ENCODE measurements at places on chromosomes 7 and 10.

DNA sequence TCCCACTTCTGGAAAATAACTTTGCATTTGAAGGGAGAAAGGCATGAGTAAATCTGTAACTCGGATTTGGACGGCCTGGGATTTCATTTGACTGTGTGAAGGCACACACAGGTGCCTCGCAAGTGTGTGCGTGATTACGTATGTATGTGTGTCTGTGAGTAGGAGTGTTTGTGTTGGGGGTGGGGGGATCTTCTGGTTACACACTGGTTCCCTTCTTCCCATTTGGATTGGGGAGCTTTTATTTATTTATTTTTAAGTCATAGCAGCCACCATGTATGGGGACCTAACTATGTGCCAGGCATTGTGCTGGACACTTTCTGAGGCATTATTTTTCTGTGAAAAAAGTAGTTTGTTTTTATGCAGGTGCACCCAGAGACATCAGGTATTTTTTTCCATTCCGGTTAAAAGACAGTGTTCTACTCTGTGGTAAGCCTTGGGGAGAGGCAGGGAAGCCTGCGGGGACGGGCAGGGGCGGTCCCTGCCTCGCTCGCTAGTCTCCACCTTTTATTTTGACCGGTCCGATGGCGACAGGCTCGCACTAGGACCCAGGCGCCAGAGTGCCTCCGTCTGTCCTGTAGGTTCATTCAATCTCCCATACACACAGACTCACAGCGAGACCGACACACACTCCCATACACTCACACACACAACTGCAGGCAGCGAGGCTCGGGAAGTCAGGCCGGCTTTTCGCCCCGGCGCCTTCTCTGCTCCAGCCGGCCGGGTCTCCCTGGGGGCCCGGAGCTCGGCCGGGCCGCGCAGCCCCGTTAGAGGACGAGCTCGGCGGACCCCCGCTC lies at the start of gene MXI1:
TSS of gene MXI1 (plus strand) at position 595 of the 794 bp plus-strand sequence. CDS start 204 bp downstream, outside the sequence.
- DNase-seq: peak; percentile 81

DNA sequence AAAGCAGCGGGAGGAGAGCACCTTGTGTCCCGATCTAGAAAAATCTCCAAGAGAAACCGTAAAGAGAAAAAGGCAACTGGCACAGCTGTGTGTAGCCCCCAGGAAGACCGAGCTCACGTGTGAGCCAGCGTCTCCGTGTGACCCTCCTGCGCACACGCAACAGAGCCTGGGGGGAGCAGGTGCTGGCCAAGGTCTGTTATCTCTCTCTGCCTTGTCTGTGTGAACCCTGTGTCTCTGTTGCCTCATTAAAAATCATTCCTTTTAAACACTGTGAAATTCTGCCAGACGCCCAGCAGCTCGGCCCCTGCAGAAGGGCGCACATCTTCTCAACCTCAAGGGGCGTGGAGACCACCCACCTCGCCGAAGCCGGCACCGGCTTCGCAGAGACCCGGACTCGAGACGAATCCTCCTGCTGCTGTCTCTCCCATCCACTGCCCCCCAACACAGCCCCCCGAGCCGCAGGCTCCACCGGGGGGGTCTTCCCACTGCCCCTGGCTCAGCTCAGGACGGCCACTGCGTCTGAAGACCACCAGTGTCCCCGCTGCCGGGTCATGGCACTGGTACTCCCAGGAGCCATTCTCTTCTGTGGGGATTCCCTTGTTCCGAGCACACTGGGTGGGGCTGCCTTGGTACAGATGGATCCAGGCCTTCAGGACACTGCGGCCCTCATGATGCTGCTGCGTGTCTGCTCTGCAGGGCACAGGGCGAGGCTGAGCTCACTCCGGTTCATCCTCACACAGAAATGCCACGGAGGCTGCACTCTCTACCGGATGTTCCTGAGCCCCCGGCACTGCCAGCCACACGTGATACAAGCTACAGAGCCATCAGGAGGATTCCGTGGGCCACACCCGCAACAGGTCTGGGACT lies 94.3 kb upstream of the DNAAF5 start:
- no peak for DNase-seq

DNA sequence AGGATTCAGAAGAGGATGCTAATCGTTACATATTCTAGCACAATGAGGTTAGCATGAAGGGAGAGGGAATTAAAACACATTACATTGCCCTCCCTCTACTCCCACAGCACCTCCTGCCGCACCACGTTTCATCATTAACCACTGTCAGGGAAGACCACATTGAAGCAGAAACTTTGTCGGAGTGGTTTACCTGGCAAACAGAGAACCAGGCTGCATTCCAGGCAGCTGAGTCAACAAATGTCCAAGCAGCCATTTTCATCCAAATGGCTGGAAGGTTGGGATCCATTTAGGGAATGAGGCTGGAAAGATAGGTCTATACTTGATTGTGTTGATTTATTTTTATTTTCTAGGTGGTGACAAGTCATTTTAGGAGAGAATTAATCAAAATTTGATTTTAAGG lies 273.6 kb downstream of the DYNC1I1 start:
- no peak for DNase-seq

DNA sequence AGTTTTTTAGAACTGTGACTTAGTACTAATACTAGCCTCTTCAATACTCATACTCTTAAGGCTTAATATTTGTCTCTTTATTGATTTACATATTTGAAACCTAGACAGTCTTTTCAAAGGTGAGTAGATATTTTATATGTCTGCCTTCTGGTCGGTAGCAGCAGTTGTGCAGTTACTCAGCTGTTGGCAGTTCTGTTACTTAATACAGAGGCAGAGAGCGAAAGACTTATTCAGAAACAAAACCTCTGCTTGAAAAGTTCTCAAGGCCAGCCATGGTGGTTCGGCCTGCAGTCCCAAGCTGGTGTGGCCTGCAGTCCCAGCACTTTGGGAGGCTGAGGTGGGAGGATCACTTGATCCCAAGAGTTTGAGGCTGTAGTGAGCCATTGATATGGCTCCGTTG lies 84.2 kb downstream of the AUTS2 start:
- DNase-seq: no peak

- no peak for DNase-seq
These were observed 55.5 kb downstream of the SORBS1 start for GRCh38 chr10:95505641-95506040.

DNA sequence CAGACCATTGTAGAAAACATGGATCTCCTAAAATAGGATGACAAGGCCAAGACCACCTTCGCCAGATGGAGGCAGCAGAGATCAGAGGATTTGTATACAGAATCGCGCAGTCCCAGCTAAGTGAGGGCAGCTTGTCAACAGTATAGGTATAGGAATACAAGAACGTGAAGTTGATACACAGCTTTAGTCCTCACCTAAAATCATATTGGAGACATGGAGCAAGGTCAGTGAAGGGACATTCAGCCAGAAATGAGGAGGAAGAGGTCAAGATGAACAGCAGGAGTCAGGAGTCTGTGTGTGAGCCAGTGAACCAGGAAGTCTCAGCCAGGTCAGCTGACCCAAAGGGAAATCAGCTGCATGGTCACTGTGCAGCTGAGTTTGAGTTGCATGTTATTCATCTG lies 263.4 kb upstream of the PRKCQ start:
- DNase-seq: peak; percentile 4

DNA sequence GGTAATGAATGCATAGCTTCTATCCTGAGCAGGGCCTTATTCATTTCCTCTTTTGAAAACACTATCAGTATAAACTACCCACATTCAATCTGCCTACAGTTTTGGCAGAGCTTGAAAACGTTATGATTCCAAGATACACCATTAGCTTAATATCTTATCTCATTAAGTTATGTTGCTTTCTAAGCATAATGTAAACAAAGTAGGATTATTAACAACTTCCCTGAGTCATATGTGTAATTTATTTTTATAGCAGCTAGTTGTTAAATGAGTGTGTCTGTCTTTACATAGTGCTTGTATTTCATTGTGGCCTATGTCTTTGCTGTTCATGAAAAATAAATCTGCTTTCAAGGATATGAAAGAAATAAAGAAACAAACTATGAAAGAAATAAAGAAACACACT lies 106.2 kb upstream of the DLX6 start:
- no peak for DNase-seq

DNA sequence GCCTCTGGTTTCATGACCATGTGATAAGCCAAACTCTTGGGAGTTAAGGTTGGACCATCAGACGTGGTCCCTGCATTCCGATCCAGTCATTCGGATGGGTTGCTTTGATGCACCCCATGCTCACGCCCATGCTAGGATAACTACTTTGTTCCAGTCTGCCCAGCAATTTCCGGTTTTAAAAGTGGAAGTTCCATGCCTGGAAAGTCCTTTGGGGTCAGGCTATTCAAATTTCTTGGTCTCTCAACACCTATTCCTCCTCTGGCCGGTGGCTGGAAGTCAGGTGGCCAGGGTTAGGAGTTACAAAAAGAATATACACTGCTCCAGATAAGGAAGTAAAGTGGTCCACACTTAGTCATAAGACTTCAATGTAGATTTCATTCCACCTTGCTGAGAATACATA lies 37.7 kb upstream of the HABP2 start:
- no peak for DNase-seq

DNA sequence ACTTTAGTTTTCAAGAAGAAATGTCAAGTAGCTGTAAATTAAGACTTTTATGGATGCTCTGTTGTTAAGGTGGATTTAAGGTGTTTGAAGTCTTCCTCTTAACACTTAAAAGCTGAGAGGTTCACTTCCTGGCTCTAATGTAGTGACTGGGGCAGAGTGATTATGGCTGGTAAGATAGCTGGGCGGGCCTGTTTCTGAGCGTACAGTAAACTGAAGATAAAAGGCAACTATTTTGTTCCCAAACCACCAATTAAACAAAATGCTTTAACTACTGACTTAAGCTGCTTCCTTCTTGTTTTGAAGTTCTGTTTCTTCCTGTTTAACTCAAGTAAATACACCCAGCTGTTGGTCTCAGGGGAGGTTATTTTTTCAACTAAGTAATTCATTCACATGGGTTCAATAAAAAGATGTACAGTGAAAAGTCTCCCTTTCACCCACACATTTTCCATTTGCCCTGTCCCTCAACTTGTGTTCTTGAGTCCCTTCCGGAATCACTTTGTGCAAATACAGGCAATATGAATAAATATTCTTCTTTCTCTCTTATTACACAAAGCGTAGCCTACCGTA lies 19.3 kb downstream of the VWA2 start:
- DNase-seq: no peak

- DNase-seq: peak; percentile 92
These were observed 19.3 kb downstream of the MYOF start for GRCh38 chr10:93462881-93463280.

DNA sequence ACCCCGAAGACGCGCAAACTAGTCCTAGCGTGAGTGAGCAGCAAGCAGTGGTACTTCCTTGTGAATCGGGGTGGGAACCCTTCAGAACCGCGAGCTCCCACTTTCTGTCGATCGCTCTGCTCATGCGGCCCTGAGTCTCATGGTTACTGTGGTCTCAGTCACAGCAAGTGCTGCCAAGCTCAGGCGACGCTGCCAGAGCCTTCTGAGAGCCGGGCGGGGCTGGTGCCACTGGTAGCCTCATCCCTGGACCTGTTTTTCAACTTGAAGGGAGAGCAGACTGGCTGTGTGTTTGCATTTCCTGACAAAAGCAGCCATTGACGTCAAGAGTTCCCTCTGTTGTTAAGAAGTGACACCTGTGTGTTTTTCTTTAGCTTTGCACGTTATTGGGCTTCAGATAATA lies 32.9 kb upstream of the BHLHA15 start:
- no peak for DNase-seq

GRCh38 chr7:138565451-138566114 lies 105.5 kb downstream of the TRIM24 start:
- no peak for DNase-seq

DNA sequence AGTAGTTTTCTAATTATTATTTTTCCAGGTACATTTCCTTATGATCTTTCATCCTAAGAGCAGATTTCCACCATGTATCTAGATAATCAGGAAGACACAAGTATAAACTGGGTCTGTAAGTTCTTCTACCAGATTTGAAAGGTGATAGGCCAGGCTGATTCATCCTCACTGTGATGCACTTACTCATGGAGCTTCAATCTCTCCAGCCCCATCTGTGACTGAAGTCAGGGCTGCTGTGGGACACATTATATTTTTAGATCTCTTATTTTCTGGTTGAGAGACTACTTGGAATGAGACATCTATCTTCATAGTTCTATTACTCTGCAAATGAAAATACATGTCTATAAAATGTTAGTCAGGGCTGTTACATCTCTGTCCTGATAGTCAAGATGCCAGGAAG lies 85.5 kb upstream of the SLC25A13 start:
- peak; percentile 55 for DNase-seq

DNA sequence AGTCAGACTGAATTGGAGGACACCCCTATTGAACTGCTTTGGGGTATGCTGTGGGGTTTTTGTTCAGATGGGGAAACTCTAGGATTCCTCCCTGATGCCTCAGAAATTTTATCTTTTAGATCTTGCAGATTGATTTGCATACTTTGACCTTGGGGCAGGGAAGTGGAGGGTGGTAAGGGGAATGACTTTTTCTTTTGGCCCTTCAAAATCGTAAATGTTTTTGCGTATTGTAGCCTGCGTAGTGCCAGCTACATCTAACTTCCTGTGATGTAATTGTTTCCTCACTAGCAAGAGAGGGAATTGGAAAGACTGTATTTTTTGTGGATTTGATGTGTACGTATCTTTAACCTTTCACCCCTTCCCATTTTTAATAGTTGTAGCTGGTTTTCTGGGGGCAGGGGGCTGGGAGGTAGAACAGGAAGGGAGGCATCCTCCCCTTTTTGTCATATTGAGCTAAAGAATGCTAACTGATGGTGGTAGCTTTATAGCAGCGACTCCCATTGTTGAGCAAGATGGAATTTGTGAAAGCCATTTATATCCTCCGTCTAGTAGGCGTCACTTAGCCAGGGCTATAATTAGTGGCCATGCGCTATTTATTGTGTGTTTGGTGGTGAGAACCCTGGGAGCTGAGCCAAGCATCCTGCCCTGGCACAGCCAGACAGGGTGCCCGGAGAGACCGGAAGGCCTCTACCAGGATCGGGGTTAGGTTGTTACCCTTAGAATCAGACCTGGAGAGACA lies 11.3 kb downstream of the DUSP5 start:
- no peak for DNase-seq

- peak; percentile 42 for DNase-seq
These were observed 45.0 kb downstream of the ALOX5 start for GRCh38 chr10:45418849-45419675.

- DNase-seq: no peak
These were observed 223.8 kb downstream of the PLXDC2 start for GRCh38 chr10:20040012-20040411.

DNA sequence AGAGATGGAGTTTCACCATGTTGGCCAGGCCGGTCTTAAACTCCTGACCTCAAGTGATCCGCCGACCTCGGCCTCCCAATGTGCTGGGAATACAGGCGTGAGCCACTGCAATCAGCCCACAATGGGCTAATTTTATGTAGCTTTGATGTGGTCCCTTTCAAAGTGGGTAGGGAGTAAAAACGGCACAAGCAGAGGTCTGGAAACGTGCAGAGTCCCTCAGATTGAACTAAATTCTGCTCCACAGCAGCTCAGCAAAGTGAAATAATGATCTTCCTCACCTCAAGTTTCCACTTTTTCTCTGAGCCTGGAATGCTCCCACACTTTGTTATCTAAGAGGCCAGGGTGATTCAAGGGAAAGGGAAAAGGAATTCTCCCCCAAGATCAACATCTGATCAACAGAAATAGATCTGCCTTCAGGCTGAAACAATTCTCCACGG lies 6.1 kb downstream of the CCDC3 start:
- no peak for DNase-seq
